AG08396 (cell line): ENCODE measurements at places on chromosomes 16 and 17.

DNA sequence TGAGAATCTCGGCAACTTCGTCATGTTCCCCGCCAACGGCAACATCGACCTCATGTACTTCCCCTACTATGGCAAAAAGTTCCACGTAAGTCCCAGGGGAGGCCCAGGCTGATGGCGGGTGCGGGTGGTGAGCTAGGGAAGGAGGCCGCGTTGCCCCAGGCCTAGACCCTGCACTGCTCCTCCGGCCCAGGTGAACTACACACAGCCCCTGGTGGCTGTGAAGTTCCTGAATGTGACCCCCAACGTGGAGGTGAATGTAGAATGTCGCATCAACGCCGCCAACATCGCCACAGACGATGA, 4.8 kb downstream of the ATP1B2 start:
- no peak for DNase-seq

- no peak for DNase-seq
Measured at GRCh38 chr16:28549301-28549899, 4.3 kb upstream of the SGF29 start.

DNA sequence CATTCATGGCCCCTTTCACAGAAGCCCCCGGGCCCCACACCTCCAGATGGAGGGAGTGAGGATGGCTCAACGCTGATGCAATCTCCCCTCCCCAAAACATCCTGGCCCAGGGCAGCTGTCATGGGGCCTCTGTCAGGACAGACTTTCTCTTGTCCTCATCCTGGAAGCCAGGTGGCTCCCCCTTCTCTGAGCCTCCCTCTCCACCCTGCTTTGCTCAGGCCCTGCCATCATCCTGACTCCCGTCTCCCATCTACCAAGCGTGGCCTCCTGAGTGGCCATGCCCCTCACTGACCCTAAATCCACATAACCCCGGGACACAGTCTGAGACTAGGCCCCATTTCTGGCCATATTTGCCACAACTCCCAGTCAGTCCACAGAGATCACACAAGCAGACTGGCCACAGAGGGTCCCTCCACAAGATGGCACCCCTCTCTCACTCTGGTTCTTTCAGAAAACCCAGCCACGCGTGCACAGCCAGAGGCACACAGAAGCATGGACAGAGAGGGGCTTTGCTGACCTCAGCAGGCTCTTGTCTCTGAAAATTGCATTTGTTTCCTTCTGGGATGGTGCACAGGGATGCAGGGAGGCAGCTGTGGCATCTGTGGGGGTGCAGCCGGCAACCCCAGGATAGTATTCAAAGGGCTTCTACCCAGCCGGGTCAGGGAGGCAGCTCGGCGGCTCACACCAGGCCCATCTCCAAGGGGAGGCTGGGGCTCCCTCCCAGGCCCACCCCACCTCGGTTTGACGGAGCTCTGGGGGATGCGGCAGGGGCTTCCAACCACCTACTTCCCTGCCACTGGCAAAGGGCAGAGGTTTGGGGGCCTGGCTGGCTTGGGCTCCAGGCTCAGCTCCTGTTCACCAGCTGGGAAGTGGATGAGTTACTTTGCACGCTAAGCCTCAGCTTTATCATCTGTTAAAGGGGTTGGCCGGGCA, 16.9 kb downstream of the DOC2B start:
- peak; percentile 67 for DNase-seq

DNA sequence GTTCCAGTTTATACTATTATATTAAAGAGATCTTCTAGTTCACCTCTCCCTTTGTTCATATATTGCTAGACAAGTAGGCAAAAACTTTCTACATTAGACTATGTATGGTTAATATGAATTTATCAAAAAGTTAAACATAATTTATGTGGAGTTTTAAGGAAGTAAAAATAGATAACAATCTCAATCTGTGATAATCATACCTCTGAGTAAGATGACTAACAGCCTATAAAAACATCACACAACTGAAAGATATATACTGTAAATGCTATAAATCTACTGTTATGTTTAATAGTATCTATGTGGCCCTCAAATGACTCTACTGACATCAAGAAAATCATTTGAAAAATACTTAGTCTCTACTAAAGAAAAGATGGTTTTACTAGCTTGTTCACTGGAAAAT, 37.1 kb downstream of the AP1G1 start:
- DNase-seq, result no peak

GRCh38 chr16:1044460-1045309, 27.9 kb upstream of the SSTR5 start:
- DNase-seq, result no peak

- DNase-seq, result no peak
Measured at GRCh38 chr16:3922241-3922640, 41.7 kb upstream of the CREBBP start.

- no peak for DNase-seq
Measured at GRCh38 chr17:33121272-33121671, 129.6 kb downstream of the SPACA3 start.

GRCh38 chr17:9350080-9350479, 225.5 kb downstream of the STX8 start:
- peak; percentile 79 for DNase-seq

GRCh38 chr17:15257258-15257788, 7.8 kb downstream of the PMP22 start:
- DNase-seq, result peak; percentile 85
